ENCODE measurements at places on chromosomes 13 and 19.

GRCh38 chr13:98869408-98870090 lies 108.3 kb downstream of the DOCK9 start:
- no peak for DNase-seq

DNA sequence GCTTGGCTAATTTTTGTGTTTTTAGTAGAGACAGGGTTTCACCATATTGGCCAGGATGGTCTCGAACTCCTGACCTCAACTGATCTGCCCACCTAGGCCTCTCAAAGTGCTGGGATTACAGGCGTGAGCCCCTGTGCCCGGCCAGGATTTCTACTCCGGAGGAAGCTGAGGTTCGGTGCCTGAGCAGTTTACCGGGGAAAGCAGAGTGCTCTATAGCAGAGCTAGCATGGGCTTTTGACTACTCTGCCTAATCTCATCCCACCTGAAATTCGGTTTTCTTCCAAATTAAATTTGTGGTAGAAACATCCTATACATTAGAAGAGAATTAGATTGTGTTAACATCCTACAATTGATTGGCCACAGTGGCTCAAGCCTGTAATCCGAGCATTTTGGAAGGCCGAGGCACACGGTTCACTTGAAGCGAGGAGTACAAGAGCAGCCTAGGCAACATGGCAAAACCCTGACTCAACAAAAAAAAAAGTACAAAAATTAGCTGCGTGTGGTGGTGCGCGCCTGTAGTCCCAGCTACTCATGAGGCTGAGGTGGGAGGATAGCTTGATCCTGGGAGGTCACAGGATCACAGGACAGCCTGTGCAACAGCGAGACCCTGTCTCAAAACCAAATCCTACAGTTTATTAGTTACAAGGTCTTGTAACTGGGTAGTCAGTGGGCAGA lies 1.6 kb downstream of the RPL13A start:
- DNase-seq: no peak

- DNase-seq: peak; percentile 6
Observed at GRCh38 chr19:35349614-35350521, 2.2 kb downstream of the FFAR1 start.

GRCh38 chr13:113903912-113904311 lies 40.0 kb upstream of the GAS6 start:
- no peak for DNase-seq

DNA sequence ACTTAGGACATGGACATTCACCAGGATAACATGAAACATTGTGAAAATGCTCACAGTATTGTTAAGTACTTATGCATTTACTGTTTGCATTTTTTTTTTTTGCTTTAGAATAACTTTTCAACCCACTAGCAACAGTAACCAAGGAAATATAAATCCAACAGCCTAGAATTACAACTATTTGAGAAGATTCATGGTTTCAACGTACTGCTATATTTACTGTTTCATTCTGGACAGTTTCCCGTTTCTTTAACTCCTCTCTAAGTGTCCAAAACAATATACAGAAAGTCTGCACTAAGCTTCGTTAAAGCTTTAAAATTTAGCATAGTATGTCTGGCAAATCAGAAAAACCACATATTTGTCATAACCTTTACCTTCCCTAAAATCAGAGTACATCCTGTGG lies 2.7 kb downstream of the SMAD9 start:
- DNase-seq: no peak

DNA sequence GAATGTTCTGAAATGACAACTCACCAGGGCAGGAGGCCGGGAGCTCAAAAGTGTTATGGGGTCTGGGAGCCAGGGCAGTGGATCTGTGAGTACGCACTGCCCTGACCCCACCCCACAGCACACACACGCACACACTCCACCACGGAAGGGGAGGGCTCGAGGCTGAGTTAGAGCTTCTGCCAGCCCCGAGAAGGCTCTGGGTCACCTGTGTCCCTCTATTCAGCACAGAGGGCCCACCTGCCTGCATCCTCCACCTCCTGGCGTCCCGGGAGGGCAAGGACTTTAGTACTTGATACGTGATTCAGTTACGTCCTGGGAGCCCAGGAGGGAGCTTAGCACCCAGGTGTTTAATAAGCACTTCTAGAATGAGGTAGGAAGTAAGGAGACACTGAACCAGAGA lies 190.0 kb upstream of the GPR12 start:
- DNase-seq: no peak

DNA sequence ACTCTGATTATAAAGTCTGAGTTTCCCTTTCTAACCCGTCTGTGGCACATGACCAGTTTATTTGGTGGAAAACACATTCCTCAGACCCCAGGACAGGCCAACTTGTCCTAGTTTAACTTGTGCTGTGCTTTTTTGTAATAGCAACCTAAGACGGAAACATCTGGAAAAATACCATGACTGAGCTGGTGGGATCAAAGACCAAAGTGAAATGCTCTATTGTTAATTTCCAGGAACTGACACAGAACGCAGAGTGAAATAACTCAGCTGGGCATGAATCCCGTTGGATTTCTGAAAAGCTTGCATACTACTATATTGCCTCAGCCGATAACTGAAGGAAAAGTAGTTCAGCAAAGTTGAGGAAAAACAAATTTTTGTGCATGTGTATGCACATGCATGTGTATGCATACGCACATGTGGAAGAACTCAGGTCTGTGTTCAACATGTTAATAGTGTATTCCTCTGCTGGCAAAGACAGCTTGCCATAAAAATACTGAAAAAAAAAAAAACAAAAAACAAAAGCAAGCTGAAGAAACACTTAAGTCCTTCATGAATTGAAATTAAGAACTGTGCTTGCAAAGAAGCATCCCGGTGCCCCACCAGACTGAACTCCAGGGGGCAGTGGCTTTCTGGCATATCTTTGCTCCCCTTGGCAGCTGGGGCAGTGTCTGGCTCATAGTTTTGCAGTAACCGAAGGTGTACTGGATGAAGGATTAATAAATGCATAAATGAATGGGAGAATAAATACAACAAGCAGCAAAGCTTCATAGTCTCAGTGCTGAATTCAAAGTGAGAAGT lies 187.8 kb downstream of the LHFPL6 start:
- DNase-seq: peak; percentile 18

- no peak for DNase-seq
Observed at GRCh38 chr13:79407349-79407979, 1.4 kb upstream of the RBM26 start.

GRCh38 chr13:94435604-94436226 lies 43.8 kb downstream of the DCT start:
- no peak for DNase-seq
